ENCODE measurements at places on chromosomes 5 and 9.

- no peak for ATAC-seq
These were observed 579 bp downstream of the ADAMTS16 start for GRCh38 chr5:5140479-5141338.

GRCh38 chr9:137555179-137555578 is 3.5 kb downstream of the MRPL41 start:
- ATAC-seq = no peak

GRCh38 chr5:75612226-75612569 is 945 bp downstream of the ANKDD1B start:
- no peak for ATAC-seq

GRCh38 chr9:68821911-68822310 is 116.9 kb downstream of the PIP5K1B start:
- ATAC-seq = no peak

- ATAC-seq = no peak
These were observed 125.7 kb downstream of the COL23A1 start for GRCh38 chr5:178464431-178465048.

GRCh38 chr9:114908805-114909448 is 21.5 kb downstream of the TNFSF8 start:
- peak; percentile 89 for ATAC-seq

- no peak for ATAC-seq
These were observed 47.1 kb upstream of the POU4F3 start for GRCh38 chr5:146291421-146292074.

DNA sequence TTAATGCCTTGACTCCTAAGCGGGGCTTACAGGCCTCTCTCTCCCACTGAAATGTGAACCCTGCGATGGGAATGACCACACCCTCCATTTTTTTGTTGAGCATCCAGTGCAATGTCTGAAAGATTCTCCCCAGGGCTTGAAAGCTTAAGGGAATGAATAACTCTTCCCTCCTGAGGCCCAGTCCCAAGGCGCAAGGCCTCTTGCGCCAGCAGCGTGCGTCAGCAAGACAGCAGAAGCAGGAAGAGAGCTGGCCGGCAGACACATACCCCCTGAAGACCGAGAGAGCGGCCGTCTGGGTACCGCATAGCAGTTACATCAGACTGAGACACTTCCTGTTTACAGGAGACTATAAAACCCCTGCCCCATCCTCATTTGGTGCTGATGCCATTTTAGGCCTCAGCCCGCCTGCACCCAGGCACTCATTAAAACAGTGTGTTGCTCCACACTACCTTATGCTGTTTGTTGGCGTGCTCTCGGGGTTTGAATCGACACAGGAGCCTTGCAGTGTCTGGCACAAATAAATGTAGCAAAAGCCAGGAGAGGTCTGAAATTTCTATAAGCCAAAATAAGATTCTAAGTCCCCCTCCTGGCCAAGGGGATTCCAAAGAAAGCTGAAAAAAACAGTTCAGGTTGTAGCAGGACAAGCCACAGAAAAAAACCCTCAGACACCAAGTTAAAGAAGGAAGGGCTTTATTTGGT is 62.3 kb downstream of the GDNF start:
- no peak for ATAC-seq

- no peak for ATAC-seq
These were observed 47.7 kb downstream of the SIL1 start for GRCh38 chr5:139150367-139150999.

DNA sequence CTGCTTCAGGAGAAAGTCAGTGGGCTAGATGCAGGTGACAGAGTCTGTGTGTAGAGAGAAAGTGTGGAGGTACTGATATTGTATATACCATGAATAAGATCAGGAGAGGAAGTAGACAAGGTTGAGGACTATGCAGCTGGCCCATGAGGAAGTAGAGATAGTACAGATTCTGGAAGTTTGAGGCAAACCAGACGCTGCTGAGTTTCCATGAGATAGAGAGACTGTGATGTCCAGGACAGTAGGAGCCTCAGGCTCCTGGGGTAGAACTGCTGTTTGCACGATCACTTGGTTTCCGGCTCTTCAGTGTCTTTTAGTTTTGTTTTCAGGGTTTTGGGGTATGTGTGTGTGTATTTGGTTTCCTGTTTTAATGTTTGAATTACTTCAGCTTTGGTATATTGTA is 13.6 kb downstream of the OTULINL start:
- ATAC-seq = peak; percentile 63

GRCh38 chr9:77038281-77039036 is 19.0 kb downstream of the FOXB2 start:
- no peak for ATAC-seq

GRCh38 chr5:135831851-135832555 is 2.5 kb upstream of the SLC25A48 start:
- ATAC-seq = no peak

DNA sequence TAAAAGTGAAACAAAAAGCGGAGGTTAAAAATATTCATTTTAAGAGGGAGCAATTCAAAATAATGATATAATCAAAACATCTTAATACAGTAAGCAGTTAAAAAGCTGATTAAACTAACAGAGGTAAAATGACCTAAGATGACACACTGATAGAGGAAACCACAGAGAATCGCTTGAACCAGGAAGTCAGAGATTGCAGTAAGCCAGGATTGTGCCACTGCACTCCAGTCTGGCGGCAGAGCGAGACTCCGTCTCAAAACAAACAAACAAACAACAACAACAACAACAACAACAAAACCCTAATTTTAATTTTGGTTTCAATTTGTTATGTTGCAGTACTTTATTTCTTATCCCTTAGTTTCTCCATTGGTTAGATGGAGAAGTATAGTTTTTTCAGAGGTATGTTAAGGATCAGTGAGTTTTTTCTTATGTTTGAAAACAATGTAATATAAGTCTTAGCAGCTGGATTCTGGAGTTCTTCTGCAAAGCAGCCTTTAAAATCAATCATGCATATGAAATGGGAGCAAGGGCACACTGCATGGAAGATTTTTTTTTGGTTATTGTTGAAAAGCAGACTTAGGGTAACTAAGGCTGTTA is 58.5 kb downstream of the MLANA start:
- peak; percentile 90 for ATAC-seq

DNA sequence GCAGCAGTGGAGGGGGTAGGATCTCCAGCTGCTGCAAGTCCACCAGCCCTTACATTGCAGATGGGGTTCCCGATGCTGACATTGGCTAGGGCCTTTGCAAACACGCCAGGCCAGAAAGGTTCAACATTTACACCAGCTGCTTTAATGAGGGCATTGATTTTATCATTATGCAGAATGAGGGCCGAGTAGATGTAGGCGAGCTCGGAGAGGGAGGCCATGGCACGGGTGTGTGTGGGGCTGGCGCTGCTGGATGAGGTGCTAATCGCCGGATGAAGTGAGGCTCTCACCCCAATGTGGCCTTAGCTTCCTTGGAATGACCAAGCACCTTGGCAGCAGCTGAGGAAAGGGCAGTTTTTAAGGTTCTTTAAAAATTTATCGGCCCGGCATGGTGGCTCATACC is 27.4 kb downstream of the PHAX start:
- no peak for ATAC-seq

DNA sequence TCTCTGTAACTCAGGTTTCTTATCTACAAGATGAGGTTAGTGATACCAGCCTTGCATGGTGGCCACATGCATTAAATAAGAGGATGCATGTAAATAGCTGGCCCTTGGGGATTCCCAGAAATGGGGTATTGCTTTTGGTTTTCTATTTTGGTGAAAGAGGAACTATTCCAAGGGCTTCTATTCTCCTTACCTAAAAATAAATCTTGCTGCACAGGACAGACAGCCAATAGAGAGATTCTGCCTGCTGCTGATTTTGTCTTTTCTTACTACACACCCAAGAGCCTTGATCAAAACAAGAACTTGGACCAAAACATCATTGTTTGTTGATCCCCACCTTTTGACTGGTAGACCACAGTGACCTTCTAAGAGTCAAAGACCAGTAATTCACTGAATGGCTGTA is 161.8 kb downstream of the PJA2 start:
- ATAC-seq = no peak

- no peak for ATAC-seq
These were observed 7.5 kb downstream of the ZNF366 start for GRCh38 chr5:72499730-72500129.

- ATAC-seq = no peak
These were observed 236.0 kb upstream of the CD180 start for GRCh38 chr5:67432606-67433005.

DNA sequence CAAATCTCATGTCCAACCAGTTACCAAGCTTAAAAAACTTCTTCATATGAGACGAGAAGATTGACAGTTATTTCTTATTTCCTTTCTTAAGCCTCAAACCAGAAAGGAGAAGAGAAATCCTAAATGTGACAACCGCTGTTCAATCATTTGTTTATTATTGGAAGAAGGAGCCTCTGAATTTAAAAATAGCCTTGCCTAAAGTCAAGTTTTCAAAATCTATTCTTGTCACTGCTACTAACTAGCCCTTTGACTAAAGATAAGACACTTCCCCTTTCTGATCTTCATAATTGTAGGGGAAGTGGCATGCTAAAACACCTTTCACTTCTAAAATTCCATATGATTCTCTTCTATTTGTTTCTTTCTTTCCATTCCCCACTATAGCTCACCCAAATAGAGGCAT is 106.2 kb upstream of the EMB start:
- no peak for ATAC-seq

DNA sequence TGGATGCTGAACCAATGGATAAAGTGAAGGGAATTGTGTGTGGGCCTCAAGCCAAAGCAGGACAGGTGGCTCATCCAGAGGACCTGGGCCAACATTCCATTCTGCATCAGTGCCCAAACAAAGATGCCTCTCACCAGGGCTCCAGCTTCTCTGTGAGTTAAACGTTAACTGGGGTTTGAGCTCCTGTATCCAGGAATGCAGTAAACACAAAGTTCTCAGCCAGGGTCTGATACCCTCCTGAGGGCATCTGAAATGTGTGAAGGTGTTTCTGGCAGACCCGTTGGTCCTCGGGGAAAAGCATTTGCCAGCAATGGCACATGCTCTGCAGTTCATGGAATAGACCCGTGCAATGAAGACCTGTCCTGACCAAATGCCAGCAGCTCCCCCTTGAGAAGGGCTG is 33.9 kb upstream of the AOPEP start:
- ATAC-seq = no peak

DNA sequence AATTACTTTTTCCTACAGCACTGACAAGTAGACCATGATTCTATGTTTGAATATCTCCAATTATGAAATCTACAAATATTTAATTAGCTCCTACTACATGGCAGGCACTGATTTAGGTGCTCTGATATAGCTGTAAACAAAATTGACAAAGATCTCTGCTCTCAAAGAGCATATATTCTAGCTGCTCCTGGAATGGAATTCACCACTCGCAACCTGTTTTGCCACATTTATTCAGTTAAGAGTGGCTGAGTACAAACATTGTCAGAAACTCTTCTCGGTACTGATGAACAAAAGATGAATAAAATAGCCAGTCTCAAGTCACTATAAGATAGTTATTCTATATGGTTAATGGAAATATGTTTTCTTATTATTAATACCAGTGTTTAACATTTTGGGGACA is 114.2 kb upstream of the PDE4D start:
- no peak for ATAC-seq

DNA sequence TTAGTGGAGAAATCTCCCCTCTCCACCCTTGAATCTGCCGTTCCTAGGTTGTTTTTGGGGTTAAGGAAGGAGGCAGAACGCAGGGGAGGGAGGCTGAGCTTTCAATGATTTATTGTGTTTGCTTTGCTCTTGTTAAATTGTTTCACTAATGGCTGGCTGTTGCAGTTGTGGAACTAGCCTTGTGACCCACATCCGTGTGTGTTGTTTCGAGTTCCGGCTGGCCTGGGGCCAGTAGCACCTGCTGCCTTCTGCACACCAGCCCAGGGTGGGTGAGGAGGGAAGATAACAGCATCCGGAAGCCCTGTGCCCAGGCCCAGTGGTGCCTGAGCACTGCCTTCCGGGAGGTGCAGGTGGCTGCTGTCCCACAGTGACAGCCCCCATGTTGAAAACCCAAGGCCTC is 3.6 kb downstream of the ERGIC1 start:
- no peak for ATAC-seq

- no peak for ATAC-seq
These were observed 2.2 kb downstream of the RAD1 start for GRCh38 chr5:34913072-34913471.

- ATAC-seq = no peak
These were observed 191.9 kb downstream of the C9orf50 start for GRCh38 chr9:129428864-129429577.

DNA sequence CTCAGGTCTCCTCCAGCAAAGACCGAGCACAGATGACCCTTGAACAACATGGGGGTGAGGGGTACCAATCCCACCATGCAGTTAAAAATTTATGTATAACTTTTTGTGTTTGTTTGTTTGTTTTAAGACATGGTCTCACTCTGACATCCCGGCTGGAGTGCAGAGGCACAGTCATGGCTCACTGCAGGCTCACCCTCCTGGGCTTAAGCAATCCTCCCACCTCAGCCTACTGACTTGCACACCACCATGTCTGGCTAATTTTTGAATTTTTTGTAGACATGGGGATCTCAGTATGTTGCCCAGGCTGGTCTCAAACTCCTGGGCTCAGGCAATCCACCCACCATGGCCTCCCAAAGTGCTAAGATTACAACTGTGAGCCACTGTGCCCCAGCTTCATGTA is 231.0 kb upstream of the PIK3R1 start:
- ATAC-seq = no peak

DNA sequence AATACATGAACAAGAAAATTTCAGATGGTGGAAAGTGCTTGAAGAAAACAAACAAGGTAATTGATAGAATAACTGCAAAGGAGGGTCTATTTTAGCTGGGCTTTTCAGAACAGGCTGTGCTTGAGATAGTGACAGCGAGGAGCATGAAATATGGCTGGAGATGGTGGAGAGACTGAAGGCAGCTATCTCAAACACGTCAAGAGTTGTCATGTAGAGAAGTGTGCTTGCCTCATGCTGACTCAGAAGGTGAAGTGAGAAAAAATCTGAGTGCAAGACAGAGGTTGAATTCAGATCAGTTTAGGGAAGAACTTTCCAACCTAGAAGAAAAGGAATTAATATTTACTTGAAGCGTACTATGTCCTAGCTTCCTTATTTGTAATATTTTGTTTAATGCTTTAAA is 115.5 kb upstream of the RANBP3L start:
- ATAC-seq = no peak

- ATAC-seq = no peak
These were observed 535.4 kb upstream of the PTPRD start for GRCh38 chr9:11148189-11148588.

DNA sequence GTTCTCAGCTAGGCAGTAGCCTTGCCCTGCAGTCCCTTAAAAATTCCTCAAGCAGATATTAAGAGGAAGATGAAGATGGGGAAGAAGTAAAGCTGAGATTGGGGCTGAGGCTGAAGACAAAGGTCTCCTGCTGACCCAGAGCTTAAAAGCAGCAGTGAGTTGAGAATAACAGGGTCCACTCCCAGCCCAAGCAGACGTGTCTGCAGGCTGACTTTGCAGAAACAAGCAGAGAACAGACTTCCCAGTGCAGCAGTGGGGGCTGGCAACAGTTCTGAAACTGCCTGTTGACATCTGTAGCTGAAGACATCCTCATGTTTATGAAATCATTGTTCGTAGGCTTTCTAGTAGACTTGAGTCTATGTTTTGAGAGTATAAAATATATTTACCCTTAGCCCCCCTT is 1.1 kb downstream of the CTXN3 start:
- ATAC-seq = no peak

- ATAC-seq = no peak
These were observed 467.1 kb downstream of the ZNF608 start for GRCh38 chr5:124279146-124279876.

- ATAC-seq = no peak
These were observed 37.8 kb upstream of the C5orf63 start for GRCh38 chr5:127111112-127111511.

- ATAC-seq = peak; percentile 94
These were observed 84.4 kb upstream of the SPIN1 start for GRCh38 chr9:88303721-88304451.

All from activated T-helper 17 cell treated with anti-CD3 and anti-CD28 coated beads, Interleukin-2, amount 50 U/mL, for 72 hours (primary cell).